Stimulated activated CD8-positive, alpha-beta memory T cell treated with anti-CD3 and anti-CD28 coated beads, Interleukin-15, amount 100 ng/mL, for 4 hours (primary cell): ENCODE measurements at places on chromosomes 1 and 21.
A peak's percentile ranks its signal among the peaks of the same experiment; 100 is the strongest.

- DNase-seq: no peak
Observed at GRCh38 chr1:186900539-186901237, 71.9 kb downstream of the PLA2G4A start.

GRCh38 chr1:47647327-47647845 lies 209.5 kb downstream of the FOXD2 start:
- no peak for DNase-seq

- DNase-seq: no peak
Observed at GRCh38 chr1:201886103-201886885, 2.4 kb upstream of the SHISA4 start.

GRCh38 chr1:59885160-59885832 lies 41.3 kb downstream of the CYP2J2 start:
- DNase-seq: no peak

DNA sequence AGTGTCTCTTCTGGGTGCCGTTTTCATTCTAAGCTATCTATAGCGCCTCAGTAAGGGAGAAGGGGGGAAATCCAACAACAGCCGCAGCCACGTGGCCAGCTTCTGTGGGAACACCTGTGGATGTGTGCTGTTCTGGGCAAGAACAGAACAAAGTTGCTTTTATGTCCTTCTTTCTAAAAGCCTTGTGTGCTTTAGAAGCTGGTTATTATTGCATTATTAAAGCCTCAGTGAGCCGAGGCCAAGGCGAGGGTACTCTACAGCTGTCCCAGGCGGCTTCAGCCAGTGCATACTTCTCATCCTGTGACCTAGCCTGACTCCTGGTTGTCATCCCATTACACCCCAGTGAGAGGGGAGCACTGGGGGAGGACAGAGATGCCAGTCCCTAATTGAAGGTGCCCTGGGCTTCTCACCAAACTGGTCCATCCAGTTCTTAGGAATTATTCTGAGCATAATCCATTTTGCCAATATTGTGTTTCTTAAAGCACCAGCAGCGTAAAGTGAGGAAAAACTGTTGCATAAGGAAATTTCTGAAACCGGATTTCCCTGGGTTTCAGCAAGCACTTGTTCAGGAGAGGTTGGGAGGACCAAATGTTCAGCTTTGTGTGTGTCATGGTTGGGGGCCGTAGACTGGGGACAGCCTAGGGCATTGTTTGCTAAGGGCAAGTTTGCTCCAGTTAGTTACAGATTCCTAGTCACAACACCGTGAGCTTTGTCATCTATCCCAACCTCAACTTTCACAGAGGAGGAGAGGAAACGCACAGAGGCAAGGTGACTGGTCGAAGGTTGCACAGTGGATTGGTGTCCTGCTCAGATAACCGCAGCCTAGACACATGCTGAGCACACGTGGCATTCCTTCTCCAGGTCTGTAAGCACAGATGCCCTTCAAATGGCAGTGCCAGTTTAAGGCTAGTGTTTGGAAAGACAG lies 61.0 kb upstream of the ATP1A1 start:
- DNase-seq: no peak

- peak; percentile 2 for DNase-seq
Observed at GRCh38 chr1:243421784-243422183, 165.9 kb downstream of the SDCCAG8 start.

- no peak for DNase-seq
Observed at GRCh38 chr1:208174731-208175507, 69.3 kb downstream of the PLXNA2 start.

DNA sequence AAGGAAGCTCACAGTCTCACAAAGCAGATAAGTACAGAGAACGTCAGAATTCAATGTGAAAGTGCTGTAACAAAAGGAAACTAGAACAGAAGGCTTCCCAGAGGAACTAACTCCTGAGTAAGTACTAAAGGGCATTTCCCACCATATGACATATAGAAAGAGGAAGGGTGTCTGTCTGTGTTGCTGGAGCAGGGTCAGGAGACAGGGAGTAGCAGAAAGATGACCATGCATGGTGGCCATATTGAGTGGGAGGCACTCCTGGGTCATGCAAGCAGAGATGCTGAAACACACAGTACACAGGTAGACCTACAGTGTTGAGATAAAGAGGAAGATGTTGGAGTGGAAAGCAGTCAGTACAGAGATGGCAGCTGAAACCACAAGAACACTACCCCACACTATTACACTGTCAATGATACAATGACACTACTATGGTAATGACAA lies 47.3 kb downstream of the SLC25A24 start:
- no peak for DNase-seq

DNA sequence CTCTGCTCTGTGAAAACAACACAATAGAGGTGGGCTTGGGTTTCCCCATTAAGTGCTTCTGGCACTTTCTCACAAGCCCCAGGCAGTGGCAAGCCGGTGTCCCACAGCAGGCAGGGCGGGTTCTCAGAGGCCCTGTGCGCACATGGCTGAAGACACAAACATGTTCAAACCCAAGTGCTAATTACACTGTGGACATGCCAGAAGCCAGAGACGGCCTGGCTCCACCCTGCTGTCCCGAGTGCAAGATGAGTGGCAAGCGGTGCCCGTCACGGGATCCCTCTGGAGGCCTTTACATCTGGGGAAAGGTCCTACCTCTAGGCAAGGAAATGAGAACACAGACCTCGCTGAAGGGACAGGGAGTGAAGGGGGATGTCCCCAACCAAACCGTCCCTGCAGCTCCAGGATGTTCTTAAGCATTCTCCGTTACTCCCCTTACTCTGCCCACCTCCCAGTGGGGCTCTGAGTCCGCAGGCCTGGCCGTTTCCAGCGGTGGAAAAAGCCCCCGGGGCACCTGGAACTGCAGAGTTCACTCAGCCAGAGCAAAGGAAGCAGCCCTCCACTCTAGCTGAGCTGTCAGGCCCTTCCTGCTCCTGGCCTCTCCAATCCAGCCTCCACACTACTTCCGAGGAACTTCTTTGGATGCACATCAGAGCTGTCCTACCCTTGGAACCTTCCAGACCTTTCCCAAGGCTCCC lies 57.4 kb downstream of the SLC66A1 start:
- no peak for DNase-seq

GRCh38 chr1:183242556-183242955 lies 56.5 kb downstream of the LAMC2 start:
- no peak for DNase-seq

DNA sequence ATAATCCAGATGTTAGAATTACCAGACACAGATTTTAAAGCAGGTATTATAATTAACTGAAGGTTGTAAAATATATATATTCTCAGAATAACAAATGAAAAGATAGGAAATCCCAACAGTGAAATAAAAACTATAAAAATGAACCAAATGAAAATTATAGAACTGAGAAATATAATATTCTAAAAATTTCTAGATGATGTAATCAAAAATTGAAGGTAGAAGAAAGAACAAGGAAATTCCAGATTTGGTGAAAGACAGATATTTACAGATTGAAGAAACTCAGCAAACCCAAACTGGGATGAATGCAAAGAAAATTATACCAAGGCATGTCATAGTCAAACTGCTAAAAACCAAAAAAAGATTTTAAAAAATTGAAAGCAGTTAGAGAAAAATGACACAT lies 729.4 kb downstream of the MATN1 start:
- DNase-seq: no peak

GRCh38 chr1:58324558-58324957 lies 222.0 kb downstream of the OMA1 start:
- no peak for DNase-seq

DNA sequence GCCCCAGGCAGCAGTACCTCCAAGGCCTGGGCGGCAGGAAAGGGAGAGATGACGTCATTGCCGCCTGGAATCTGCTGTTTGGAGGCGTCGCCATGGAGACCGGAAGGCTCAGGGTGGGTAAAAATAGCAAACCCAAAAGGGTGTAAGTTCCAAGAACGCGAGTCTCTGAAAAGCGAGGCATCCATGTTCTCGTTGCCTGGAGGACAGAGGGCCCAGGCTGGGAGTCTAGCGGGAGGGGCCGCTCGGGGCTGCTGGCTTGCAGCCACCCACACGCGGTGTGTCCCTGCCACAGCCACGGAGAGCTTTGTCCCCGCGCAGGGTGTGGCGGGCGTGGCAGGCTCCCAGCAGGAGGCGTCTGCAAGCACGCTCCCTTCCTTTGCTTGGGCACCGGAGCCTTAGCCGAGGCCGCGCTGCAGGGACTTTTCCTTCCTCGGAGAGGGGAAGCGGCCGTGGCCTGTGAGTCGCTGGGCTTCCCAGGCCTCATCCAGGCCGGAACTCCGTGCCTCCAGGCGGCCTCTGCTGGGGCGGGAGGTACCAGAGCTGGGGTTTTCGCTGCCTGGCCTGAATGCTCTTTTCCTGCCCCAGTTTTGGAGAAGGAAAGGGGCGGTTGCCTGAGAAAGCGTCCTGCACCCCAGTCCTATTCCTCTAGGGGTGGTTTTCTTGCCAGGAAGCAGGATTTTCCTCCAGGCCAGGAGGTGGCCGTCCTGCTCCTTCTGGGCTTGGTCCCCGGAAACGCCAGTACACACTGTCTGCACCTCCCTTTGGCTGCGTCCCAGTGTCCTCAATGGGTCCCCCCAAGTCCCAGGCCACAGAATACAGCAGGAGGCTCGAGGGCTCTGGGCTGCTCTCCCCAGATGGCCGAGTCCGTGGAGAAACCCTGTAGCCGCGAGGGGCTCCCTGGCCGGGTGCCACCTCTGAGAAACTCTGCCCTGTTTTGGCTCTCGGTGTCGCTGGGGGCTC lies 15.3 kb upstream of the SKI start:
- DNase-seq: no peak

- no peak for DNase-seq
Observed at GRCh38 chr1:150620919-150621318, 8.5 kb downstream of the ENSA start.

DNA sequence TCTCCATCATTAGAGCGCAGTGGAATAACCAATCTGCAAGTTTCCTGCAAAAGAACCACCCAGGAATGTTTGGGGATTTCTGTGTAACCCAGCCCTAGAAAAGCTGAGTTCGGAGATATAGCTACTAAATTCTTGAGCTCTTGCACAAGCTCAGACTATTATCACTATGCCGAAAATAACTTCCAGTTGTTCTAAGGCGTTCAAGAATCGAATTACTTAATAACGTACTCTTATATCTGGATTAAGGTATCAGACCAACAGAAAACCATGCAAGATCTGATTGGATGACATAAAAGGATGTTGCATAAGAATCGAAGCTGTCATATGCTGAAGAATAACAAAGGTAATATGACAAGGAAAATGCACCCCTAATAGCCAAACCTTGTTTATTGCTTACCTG lies 7.5 kb upstream of the LAMC2 start:
- no peak for DNase-seq

DNA sequence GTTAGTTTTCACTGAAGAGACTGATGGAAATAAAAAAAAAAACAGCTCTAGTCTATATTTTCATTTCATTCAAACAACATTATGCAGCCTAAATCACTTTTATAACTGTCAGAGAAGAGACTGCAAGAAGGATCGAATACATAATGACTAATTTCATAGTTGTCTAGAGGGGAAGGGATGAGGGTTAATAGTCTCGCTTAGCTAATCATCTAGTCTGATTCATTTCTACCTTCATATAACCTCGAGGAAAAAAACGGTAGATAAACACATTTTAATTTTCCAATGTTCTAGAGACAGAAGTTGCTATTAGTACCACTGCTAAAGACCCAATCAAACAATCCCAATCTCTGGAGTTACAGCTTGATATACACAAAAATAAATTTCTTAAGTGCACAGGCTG lies 3.5 kb downstream of the FUBP1 start:
- no peak for DNase-seq

- no peak for DNase-seq
Observed at GRCh38 chr21:44950351-44950750, 10.5 kb downstream of the SLX9 start.

- DNase-seq: no peak
Observed at GRCh38 chr21:36783612-36784374, 84.9 kb downstream of the SIM2 start.

DNA sequence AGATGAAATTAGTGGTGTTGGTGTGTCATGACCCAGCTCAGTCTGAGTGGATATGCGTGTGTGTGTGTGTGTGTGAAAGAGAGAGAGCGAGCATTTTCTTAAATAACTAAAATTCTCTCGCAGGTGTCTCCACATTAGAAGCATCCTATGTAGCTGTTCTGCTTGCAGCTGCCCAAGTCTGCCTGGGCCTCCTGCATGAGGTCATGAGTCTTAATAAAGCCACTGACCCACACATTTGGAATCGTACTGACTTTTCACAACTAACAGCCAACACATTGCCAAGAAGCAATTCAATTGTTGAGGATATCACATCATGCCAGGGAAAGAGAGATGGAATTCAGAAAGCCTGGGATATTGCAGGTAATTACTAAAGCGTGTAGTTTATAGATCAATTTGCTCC lies 238.2 kb upstream of the AJAP1 start:
- no peak for DNase-seq

DNA sequence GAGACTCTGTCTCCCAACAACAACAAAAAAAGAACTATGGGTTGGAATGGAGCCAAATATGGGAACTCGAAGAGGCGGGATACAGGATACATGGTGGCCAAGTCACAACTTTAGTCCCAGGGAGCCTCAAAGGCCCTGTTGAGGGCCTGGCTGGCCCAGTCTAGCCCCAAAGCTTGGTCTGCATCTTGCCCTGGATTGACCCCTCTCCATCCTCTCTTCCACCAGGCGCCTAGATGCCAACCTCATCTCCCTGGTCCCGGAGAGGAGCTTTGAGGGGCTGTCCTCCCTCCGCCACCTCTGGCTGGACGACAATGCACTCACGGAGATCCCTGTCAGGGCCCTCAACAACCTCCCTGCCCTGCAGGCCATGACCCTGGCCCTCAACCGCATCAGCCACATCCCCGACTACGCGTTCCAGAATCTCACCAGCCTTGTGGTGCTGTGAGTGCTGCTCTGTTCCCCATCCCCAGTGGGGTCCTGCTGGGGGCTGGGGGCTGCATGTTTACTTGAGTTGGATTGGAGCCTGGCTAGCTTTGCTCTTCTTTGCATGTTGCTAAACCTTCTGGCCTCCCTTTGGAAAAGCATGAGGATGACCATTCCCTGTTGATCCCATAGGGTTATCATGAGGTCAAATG lies 65.5 kb downstream of the UBE2T start:
- no peak for DNase-seq

DNA sequence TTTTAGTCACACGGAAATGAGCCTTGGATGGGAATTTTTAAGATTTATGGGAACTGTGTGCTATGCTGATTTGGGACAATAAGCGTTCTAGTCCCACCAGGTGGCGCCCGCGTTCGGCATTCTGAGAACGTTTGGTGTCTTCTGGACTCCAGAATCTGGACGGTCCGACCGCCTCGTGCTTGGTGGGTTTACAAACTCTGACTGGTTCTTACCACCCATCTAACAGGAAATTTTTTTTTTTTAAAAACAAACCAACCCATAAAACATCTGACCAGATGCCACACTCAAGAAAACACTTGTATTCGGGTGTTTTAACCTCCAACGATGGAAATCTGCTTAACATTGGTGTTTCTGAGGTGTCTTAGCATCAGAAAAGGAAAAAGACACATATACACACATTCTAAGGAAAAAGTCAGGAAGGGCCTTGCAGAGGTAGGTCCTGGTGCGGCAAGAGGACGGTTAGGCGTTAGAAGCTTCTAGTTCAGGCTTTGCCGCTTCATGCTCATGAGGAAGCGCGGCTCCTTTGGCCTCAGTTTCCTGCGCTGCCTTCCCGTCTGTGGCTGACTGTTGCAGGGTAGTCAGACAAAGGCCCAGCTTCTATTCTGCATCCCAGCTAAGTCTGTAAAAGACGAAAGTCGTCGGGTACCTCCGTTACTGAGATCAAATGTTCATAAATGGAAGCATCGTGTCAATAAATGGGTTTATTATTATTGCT lies 814 bp upstream of the DYRK3 start:
- DNase-seq: peak; percentile 22
